HCT116 (cell line): ENCODE measurements at places on chromosomes 13 and 19. TPM values are rescaled to one million over a fixed set of nuclear protein-coding genes. Genes with fewer than 3 reads are reported as not detected.

The KLK14 gene
- 0.76 TPM for total RNA-seq

The GPC6 gene
- total RNA-seq, result 0.22 TPM

The SLC25A41 gene
- 0.93 TPM for total RNA-seq

The CAMSAP3 gene
- 24.0 TPM for total RNA-seq

DNA sequence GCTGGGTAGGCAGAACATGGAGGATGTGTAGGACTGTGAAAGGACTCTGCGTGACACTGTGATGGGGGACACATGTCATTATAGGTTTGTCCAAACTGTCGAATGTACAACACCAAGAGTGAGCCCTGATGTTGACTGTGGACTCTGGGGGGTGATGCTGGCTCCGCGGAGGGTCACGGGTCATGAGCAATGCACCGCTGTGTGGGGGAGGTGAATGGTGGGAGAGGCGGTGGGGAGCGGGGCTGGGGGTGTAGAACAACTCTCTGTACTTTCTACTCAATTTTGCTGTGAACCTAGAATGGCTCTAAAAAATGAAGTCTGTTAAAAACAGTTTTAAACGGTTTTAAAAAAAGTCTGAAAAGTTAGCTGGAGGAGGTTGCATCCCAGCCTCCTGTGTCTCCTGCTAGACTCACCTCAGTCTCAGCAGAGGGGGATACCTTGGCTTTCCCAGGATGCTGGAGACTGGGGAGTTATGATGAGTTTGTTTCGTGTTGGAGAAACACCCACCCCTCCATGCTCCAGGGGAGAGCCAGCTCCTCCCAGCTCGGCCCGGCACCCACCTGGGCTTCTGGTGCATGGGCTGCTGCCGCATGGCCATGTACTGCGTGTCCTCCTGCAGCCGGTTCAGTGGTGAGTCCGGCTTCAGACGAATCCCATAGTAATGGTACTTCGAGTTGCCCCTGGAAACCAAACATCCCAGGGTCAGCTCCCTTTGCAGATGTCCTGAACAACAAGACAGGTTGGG lies 34.7 kb upstream of the RANBP3 start:
- no peaks in the 10 kb centered on the region for H3K27me3 ChIP-seq
- H3K27ac ChIP-seq, result no peak overlapping the region
- H3K4me3 ChIP-seq, result no peak overlapping the region
- H3K36me3 ChIP-seq, result no peaks in the 10 kb centered on the region

- DNase-seq, result peak; percentile 79
- no peak overlapping the region for H3K4me3 ChIP-seq
- H3K36me3 ChIP-seq, result no peaks in the 10 kb centered on the region
- no peaks in the 10 kb centered on the region for H3K27me3 ChIP-seq
These were observed 16.1 kb downstream of the ZFR2 start for GRCh38 chr19:3852614-3853254.

GRCh38 chr19:10114651-10115391 lies 3.3 kb downstream of the P2RY11 start:
- H3K36me3 ChIP-seq, result peaks cover 25% of the 10 kb centered on the region
- peak overlapping the region; percentile 47; the same call in 1 of the 2 replicates for H3K27ac ChIP-seq
- no peaks in the 10 kb centered on the region for H3K27me3 ChIP-seq
- DNase-seq, result no peak

GRCh38 chr19:40799558-40800338 lies 757 bp downstream of the EGLN2 start:
- H3K36me3 ChIP-seq, result peaks cover 23% of the 10 kb centered on the region; the same call in 1 of the 2 replicates
- peak overlapping the region; percentile 88 for H3K4me3 ChIP-seq
- no peak for DNase-seq
- peaks cover 14% of the 10 kb centered on the region for H3K4me1 ChIP-seq
- H3K27me3 ChIP-seq, result no peaks in the 10 kb centered on the region

DNA sequence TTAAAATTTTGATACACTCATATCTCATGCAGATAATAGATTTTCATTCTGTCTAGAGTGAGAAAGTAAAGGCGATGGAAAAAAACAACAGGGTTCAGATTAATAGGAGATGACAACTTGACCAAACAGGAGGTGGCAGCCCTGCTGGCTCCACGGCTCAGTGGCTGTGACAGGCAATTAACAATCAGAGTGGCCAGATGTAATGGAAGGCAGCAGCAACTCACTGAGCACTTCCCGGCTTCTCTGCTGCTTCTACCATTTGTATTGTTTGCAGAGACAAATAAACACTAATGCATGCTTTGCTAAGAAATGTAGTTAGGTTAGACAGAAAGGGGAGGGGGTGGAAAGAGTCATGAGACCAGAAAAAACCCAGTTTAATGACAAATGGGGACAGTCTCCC lies 473.0 kb upstream of the SLC10A2 start:
- H3K4me3 ChIP-seq, result no peak overlapping the region
- H3K27ac ChIP-seq, result no peak overlapping the region
- H3K4me1 ChIP-seq, result no peaks in the 10 kb centered on the region
- H3K36me3 ChIP-seq, result no peaks in the 10 kb centered on the region
- no peaks in the 10 kb centered on the region for H3K27me3 ChIP-seq

DNA sequence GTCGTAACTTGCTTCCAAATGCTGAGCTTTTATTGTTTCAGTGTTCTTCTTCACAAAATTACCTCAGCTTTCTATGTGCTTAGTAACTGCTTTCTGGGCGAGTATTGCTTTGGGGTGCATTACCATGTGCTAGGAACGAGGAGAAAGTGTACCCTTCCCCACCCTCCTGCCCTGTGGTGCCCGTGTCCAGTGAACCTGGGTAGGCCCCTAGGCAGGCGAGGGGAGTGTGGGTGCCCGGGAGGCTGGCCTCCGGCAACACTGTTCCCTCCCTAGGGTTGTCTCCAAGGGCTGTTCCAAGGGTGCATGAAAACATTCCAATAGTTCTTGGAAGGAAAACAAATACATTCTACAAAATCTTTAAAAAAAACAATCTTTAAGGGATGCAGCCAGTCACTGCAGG lies 216.5 kb upstream of the SOX1 start:
- H3K27ac ChIP-seq, result no peak overlapping the region
- H3K27me3 ChIP-seq, result peaks cover 7% of the 10 kb centered on the region; the same call in 1 of the 2 replicates
- no peak for DNase-seq
- no peaks in the 10 kb centered on the region for H3K4me1 ChIP-seq
- no peaks in the 10 kb centered on the region for H3K36me3 ChIP-seq

GRCh38 chr13:112928972-112929782 lies 39.8 kb upstream of the MCF2L start:
- no peaks in the 10 kb centered on the region for H3K27me3 ChIP-seq
- H3K4me1 ChIP-seq, result peaks cover 13% of the 10 kb centered on the region
- no peaks in the 10 kb centered on the region for H3K36me3 ChIP-seq
- H3K27ac ChIP-seq, result no peak overlapping the region

GRCh38 chr13:80259159-80259558 lies 81.8 kb downstream of the SPRY2 start:
- no peaks in the 10 kb centered on the region for H3K36me3 ChIP-seq
- no peak overlapping the region for H3K27ac ChIP-seq
- no peak overlapping the region for H3K4me3 ChIP-seq
- no peaks in the 10 kb centered on the region for H3K27me3 ChIP-seq
- no peaks in the 10 kb centered on the region for H3K4me1 ChIP-seq
- DNase-seq, result no peak

- H3K4me3 ChIP-seq, result no peak overlapping the region
- H3K4me1 ChIP-seq, result no peaks in the 10 kb centered on the region
- H3K27ac ChIP-seq, result no peak overlapping the region
These were observed 27.1 kb downstream of the POU4F1 start for GRCh38 chr13:78576261-78576660.

DNA sequence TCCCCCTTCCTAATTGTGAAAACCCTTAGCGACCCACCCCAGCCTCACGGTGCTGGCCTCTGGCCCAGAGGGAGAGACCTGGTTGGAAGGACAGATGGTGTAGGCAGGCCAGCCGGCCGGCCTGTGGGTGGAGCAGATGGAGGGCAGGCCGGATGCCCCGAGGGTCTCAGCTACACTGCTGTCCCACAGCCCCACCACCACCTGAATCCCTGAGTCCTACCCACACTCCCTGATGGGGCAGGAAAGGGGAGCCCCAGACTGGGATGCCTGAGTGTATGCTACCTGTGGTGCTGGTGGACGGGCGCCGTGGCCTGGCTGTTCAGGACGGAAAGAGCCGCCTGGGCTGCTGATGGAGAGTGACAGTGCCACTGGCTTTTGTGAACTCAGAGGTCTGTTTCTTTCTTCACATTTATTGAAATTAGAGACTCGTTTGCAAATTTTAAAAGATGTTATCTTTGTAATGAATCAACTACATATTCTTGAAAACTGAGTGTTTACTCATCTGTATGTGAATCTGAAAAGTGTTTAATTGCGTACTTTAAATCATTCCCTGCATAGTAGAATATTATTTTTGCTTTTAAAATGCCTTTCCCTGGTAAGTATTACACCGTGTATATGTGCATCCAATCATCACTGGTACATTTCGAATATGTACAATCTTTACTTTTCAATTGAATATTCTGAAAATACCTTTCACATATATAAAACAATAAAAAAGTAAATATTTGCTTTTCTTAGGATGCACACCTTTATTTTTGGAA lies 35.7 kb downstream of the TFDP1 start:
- peaks cover 14% of the 10 kb centered on the region for H3K36me3 ChIP-seq
- H3K27ac ChIP-seq, result no peak overlapping the region; the same call in 1 of the 2 replicates
- DNase-seq, result no peak
- H3K4me1 ChIP-seq, result no peaks in the 10 kb centered on the region
- no peak overlapping the region for H3K4me3 ChIP-seq
- H3K27me3 ChIP-seq, result no peaks in the 10 kb centered on the region

DNA sequence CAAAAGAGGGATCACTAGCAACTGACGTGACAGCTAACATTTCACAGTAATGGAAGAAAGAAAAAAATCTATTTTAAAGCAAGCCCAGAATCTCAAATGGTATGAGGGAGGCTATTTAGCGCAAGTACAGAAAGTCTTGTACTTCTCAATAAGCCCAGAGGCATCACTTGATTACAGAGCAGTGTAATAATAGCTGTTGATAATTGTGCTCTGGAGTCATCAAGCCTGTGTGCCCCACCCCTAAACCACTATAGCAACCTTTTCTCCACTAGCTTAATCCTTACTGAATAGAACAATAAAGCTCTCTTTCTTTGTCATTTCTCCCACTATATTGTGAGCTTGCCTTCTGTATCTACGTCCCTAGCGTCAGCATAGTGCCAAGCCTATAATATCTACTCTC lies 56.6 kb downstream of the FREM2 start:
- H3K27me3 ChIP-seq, result no peaks in the 10 kb centered on the region
- H3K4me3 ChIP-seq, result no peak overlapping the region
- no peaks in the 10 kb centered on the region for H3K36me3 ChIP-seq
- no peak overlapping the region for H3K27ac ChIP-seq
- H3K4me1 ChIP-seq, result no peaks in the 10 kb centered on the region

DNA sequence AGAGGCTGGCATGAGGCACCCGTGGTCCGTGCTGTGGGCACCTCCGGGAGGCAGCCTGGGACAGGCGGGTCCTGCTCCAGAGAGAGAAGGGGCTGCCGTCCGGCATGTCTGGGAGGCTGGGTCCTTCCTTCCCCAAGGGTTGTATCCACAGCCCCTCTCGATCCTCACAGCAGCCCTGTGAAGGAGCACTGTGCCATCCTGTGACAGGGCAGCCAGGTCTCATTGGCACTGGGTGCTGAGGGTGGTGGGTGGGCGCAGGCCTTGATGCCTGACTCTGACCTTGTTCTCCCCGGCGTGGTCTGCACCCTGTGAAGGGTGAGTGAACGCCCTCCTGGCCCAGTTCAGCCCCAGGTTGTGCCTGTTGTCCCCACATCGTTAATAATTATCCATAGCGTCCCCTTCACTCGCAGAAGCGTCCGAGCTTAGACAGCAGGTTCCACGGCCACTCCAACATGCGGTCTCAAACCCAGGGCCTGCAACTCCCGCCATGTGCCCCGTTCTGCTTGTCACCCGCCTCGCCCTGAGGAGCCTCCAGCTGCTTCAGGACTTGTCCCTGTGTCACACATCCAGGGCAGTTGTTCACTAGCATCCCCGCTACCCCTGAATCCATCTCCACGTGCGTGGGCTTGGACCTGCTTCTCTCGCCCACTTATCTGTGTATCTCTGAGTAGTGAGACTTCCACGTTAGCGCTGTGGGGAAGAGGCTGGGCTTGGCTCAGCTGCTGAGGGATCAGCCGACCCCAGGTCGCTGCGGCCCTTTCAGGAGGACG lies 10.6 kb downstream of the ATP11A start:
- no peak overlapping the region for H3K27ac ChIP-seq
- H3K4me3 ChIP-seq, result no peak overlapping the region
- no peak for DNase-seq
- H3K4me1 ChIP-seq, result no peaks in the 10 kb centered on the region
- no peaks in the 10 kb centered on the region for H3K36me3 ChIP-seq

DNA sequence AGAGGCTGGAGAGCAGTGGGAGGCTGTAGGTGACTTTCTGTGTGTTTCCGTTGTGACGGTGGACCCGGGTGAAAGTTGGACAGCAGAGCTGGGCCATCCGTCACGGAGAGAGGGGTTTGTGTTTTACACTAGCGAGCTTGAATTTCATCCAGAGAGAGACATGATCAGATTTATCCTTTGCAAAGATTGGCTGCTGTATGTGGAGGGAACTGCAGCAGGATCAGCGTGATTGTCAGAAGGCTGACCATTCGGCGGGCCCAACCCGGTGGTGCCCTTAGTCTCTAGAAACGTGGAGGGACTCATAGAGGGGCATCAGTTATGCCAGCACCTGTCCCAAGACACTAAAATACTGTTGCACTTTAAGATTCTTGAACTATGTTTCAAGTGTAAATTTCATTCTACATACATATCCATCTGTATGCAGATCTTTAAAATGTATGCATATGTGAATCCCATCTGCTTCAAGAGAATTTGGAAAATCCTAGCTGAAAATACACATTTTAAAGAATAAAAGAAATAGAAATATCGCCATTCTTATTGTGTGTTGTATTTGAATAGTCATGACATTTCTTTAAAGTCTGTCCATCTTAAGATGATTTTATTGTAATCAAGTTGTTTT lies 7.0 kb downstream of the FAM124A start:
- DNase-seq, result no peak
- H3K27ac ChIP-seq, result no peak overlapping the region
- H3K27me3 ChIP-seq, result no peaks in the 10 kb centered on the region
- H3K4me1 ChIP-seq, result no peaks in the 10 kb centered on the region

- H3K36me3 ChIP-seq, result no peaks in the 10 kb centered on the region
- no peaks in the 10 kb centered on the region for H3K27me3 ChIP-seq
- no peaks in the 10 kb centered on the region for H3K4me1 ChIP-seq
- no peak for DNase-seq
- no peak overlapping the region for H3K4me3 ChIP-seq
These were observed 285.8 kb downstream of the COG6 start for GRCh38 chr13:39941236-39941635.

GRCh38 chr13:53743906-53744305 lies 715.3 kb downstream of the OLFM4 start:
- no peaks in the 10 kb centered on the region for H3K36me3 ChIP-seq
- H3K4me3 ChIP-seq, result no peak overlapping the region
- DNase-seq, result no peak
- no peaks in the 10 kb centered on the region for H3K27me3 ChIP-seq
- no peak overlapping the region for H3K27ac ChIP-seq
